ENCODE measurements at places on chromosomes 16 and 17.
A peak's percentile ranks its signal among the peaks of the same experiment; 100 is the strongest.

GRCh38 chr16:15772579-15773293 is 84.1 kb downstream of the MYH11 start:
- no peak for DNase-seq

DNA sequence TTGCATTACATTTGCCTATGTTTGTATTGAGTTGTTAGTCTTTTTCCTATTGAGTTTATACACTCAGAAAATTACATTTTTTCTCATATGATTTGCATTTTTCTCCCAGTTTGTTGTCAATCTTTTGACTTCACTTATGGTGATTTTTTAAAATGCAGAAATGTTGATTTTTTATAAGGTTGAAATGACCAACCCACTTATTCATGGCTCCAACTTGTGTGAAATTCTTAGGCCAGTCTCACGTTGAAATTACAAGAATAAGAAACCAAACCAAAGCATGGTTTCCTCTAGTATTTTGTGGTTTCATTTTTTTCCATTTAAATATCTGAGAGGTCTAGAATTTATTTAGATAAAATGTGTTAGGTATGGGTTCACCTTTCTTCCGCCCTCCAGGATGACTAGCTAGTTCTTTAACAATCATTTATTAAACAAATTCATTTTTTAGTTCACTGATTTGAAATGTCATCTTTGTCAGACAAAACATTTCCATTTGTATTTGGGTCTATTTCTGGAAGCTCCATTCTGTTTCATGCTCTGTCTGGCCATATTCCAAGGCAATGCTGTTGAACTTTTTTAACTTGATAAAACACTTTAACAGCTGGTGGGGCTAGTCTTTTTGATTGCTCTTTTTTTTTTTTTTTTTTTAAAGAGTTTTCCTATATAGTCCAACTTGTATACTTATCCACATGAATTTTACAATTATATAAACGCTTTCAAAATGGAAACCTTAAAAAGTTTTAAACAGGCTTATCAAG is 40.0 kb downstream of the FAM20A start:
- no peak for DNase-seq

DNA sequence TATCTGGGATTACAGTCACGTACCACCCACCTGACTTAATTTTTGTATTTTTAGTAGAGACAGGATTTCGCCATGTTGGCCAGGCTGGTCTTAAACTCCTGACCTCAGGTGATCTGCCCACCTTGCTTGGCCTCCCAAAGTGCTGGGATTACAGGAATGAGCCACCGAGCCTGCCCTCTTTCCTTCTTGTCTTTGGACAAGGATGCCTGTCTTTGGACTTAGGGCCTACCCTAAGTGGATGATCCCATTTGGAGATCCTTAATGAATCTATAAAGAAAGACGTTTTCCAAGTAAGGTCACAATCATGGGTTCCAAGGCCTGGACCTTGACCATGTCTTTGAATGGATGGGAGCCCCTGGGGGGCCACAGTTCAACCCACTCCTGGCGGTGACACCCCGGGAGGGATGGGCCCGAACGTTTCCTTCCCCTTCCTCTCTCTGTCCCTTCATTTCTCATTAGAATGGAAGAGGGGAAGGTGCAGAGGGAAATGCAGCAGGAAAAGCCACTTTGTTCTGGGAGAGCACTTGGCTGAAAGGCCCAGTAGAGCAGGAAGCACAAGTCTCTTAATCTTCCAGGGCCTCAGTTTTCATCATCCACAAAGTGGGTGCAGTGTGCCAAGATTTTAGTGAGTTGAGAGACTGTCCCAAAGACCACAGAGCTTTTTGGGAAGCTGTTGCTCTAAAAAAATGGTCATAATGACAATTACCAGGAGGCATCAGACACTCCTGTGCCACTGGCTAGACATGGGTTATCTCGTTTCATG is 353.3 kb downstream of the SEC14L1 start:
- DNase-seq = no peak

- no peak for DNase-seq
These were observed 145.6 kb downstream of the ENGASE start for GRCh38 chr17:79220201-79220712.

GRCh38 chr17:46117850-46118696 is 75.2 kb downstream of the KANSL1 start:
- DNase-seq = no peak

GRCh38 chr17:751269-752001 is 629 bp downstream of the GEMIN4 start:
- DNase-seq = peak; percentile 20

DNA sequence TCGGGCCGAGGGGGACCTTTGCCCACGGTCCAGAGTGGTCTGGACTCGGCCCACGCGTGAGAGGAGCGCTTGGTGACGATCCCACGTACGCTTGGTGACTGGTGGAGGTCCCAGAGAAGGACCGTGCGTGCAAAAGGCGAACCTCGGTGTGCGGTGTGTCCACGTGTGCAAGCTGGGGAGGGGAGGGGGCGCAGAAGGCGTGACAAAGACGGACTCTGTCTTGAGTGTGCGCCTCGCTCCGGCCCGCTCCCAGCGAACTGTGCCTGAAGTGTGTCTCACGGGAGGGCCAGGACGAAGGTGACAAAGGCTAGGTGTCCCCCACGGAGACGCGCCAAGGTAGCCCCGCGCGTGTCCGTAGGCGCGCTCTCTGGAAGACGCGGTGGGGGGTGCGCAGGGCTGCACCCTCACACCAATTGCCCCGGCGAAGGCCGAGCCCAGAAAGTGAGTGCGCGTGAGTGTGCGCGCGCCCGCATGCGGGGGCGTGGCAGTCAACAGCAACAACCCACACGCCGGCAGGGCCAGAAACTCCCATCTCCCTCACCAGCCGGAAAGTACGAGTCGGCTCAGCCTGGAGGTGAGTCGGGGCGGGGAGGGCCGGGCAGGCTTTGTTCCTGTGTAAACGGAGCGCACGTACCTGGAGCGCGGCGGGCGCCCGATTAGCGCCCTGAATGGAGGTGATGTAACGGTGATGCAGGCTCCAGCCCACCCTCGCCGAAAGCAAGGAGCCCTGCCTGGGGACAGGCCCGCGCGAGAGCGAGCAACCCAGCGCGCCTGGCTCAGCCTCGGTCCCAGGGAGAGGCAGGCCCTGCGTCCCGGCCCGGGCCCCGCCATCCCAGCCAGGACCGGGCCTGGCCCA is at the start of gene GPRC5C:
GPRC5C (plus strand) TSS at position 521 of the 856 bp plus-strand sequence. CDS start 7,689 bp downstream, outside the sequence.
- peak; percentile 24 for DNase-seq

DNA sequence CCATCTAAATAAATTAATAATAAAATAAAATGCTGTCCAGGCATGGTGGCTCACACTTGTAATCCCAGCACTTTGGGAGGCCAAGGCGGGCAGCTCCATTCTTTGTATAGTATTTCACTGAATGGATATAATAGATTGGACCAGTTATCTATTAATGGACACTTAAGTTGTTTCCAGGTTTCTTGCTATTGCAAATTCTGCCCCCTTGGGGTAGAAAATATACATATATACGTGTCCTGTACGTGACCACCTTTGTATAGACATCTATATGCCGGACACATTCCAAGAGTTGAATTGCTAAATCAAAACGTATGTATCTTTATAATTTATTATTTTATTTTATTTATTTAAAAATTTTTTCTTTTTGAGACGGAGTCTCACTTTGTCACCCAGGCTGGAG is 3.9 kb upstream of the EXOC7 start:
- DNase-seq = no peak

- no peak for DNase-seq
These were observed 584.9 kb downstream of the CDH13 start for GRCh38 chr16:83211711-83212110.

DNA sequence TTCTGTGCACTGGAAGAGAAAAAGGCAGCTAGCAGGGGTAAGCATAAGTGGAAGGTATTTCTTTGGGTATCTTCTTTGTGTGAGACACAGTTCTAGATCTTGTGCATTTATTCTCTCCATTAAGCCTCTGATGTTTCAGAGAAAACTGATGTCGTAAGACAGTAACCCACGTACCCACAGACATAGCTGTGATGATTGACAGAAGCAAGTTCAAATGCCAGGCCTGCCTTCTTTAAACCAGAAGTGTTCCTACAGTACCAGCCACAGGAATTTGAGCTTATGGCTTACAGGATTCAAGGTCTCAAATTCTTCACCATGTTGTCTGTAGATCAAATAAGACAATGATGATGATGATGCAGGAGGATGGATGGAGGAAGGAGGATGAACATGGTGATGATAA is 161.4 kb upstream of the KCNJ16 start:
- no peak for DNase-seq

- no peak for DNase-seq
These were observed 121.0 kb upstream of the IRX3 start for GRCh38 chr16:54407596-54407995.

DNA sequence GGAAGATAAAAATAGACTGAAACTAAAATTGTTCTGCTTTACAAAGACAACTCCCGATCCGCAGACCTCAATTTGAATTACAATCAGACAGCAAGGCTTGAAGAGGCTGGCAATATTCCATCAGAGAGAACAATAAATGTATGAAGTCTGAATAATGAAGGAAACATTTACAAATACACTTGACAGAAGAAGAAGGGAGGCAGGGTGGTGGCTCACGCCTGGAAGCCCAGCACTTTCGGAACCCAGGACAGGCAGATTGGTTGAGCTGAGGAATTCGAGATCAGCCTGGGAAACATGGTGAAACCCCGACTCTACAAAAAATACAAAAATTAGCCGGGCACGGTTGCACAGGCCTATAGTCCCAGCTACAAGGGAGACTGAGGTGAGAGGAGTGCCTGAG is 14.6 kb downstream of the ODF4 start:
- DNase-seq = no peak

DNA sequence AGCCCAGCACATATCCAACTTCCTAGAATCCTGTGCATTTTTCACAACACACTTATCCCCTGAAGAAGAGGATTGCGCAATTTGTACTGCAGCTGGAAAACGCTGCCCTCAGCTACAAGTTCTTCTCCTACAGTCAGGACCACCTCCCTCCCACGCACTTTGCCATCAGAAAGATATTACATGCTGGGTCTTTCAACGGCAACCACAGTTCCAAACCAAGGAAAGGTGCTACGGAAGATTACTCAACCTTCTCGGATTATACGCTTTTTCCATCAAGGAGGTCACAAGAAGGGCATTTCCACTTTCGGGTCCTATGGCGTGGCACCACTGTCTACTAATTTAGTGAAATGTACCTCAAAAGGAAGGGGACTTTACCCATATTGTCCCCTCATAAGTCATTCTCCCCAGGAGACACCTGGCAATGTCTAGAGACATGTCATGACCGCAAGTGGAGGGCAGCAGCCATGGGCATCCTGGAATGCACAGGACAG is 35.2 kb downstream of the USP7 start:
- DNase-seq = no peak

- no peak for DNase-seq
These were observed 3.9 kb downstream of the ABAT start for GRCh38 chr16:8678068-8678927.

- no peak for DNase-seq
These were observed 15.7 kb downstream of the MVP start for GRCh38 chr16:29835926-29836325.

- no peak for DNase-seq
These were observed 125.5 kb upstream of the HSBP1 start for GRCh38 chr16:83682116-83682867.

DNA sequence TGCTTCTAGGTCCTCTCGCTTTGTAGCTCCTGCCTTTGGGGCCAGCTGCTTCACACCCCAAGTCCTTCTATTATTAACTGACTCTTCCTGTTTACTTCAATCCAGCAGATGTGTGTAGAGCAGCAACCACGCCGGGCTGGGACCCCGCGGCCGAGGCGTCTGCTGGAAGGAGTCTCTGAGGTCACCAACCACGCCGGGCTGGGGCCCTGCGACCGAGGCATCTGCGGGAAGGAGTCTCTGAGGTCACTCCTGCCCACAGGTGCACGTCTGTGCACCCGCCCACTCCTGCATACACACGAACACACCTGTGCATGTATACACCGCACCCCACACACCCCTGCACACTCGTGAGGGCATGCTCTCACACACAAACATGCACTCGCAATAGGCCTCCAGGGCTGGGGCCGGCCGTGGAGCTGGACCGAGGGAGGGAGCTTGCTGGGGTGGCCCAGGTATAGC is 7.8 kb upstream of the TEX19 start:
- no peak for DNase-seq

- DNase-seq = no peak
These were observed 268.8 kb downstream of the SNX29 start for GRCh38 chr16:12245088-12245920.

GRCh38 chr17:35423761-35424160 is 8.5 kb downstream of the SLFN12 start:
- no peak for DNase-seq

- DNase-seq = peak; percentile 64
These were observed 15.9 kb downstream of the GRB7 start for GRCh38 chr17:39753514-39754160.

DNA sequence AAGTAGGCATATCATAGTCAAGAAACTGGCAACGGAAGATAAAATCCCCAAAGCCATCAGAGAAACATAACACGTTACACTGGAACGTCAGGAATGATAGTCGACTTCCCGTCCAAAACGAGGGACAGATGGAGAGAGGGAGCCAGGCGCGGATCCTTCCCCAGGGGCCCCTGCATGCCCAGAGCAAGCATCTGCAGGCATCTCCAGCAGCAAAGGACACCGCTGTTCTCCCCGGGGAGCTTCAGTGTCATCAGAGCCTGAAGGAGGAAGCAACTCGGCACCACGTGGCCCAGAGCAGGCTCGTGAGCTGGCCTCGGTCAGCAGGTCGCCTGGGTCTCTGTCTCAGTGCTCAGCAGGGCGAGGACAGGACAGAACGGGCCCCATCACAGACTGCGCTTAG is 50.1 kb downstream of the LMF1 start:
- DNase-seq = no peak

GRCh38 chr16:85729452-85730185 is 21.3 kb downstream of the C16orf74 start:
- no peak for DNase-seq

- no peak for DNase-seq
These were observed 37.7 kb downstream of the TNFRSF13B start for GRCh38 chr17:16934133-16934795.

DNA sequence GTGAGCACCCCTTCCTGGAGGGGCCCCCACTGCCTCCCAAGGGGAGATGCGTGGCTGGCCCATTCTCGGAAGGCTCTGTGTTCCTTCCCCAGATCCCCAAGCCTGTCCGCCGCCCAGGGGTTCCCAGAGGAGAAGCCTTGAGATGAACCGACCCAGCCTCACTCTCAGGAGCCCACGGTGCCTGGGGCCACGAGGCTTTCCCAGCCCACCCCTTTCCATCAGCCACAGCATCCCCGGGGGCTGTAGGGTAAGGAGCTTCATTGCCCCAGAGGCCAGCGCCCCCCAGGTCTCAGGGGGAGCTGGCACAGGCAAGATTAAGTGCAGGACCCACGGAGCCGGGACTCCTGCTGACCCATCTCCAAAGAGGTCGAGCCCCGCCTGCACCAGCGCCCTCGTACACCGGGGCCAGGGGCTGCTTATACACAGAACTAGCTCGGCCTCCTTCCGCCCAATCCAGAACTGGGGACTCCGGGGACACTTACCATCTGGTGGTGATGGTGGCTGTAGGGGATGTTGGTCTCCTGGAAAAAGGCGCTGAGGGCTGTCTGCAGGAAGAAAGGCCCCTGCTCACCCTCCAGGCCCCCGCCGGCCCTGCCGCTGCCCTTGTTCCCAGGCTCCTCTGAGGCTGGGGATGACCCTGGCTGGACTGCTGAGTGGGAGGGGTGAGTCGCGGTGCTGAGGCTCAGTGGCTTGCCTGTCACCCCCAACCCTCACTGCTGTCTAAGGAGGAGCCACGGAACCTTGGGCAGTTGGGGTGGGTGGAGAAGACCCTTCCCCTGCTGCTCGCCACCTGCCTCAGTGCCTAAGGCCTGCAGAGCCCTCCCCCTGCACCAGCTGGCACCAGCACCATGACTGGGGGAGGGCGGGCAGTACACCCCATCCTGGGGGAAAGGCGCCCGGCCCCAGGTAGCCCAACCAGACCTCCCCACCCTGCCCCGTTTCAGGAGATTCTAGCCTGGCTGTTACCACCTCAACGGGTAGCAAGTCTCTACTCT is 4.4 kb downstream of the UBALD1 start:
- no peak for DNase-seq
